ENCODE measurements at places on chromosomes 1 and 21.

- no peak for DNase-seq
These were observed 8.8 kb upstream of the FABP3 start for GRCh38 chr1:31381394-31382294.

GRCh38 chr21:42672699-42673458 is 19.5 kb downstream of the PDE9A start:
- DNase-seq = no peak

DNA sequence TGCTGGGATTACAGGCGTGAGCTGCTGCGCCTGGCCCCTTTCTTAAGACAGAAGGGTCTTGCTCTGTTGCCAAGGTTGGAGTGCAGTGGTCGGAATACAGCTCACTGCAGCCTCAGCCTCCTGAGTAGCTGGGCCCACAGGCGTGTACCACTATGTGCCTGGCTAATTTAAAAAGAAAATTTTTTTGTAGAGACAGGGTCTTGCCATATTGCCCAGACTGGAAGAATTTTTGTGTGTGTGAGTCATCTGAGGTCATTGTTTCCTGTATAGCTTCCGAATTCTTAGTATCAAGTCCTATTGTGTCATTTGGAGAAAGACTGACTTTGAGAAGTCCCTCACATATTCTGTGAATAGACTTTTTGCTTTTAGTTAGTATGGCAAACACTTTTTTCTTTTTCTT is 4.7 kb downstream of the SZRD1 start:
- peak; percentile 31 for DNase-seq

DNA sequence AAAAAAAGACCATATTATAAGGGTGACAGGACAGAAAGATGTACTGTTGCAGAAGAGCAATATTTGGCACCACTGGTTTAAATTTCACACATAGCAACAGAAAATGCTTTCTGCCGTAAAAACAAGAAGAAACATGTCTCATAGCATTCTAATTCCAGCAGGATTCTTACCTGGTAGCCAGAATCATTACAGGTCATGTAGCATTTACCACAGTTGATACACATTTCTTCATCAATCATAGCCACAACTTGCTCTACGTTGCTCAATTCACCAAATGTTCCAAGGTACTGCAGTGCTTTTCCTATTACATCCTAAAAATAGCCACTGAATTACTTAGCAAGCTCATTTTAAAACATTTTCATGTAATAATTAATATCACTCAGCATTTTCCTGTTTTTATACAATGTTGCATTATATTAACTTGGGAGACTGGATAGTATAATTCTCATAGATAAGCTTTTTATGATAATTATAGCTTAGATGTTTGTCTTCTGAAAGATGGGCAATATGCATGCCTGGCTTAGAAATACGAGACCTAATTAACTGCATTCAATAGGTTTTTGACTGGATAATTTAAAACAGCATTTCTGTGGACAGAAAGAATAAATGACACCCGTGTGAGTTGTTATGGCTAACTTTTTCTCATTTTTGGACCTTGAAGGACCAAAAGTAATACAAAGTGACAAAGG is 360.7 kb downstream of the PTBP2 start:
- no peak for DNase-seq

GRCh38 chr1:5891736-5892135 is 100.5 kb downstream of the NPHP4 start:
- DNase-seq = no peak

GRCh38 chr21:36162631-36163030 is 6.0 kb downstream of the DOP1B start:
- no peak for DNase-seq

DNA sequence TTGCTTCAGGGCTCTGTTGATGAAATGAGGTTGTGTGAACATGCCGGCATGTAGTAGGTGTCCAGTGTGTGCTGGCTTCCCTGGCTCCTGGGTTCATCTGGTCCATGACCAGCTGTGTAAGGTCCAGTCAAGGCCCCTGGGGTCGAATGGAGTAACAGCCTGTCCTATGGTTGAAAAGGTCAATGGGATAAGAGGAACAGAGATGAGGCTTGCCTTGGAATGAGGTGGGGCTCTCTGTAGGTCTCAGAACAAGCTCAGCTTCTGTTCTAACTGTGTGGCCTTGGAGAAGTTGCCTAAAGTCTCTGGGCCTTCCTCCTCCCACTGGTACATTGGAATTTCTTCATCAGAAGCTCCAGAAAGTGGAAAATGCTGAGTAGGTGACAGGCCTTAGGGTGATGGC is 26.6 kb downstream of the RPS6KA1 start:
- DNase-seq = no peak

DNA sequence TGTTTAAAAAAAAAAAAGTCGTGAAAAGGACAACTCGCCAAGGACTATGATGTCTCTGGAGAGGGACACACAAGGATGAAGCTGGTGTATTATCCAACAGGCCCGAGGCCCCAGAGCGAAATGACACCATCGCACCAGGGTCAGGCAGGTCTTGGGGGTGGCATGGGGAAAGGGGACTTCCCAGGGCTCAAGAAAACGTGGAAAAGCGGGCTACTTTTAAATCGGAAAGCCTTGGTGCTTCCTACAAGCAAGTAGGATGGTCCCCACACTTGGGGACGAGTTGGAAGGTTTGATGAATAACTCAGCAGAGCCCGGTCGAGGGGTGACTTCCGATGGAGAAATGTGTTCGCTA is 505 bp upstream of the GNPAT start:
- no peak for DNase-seq

GRCh38 chr1:1364266-1364665 is 5.9 kb upstream of the MXRA8 start:
- DNase-seq = no peak

- no peak for DNase-seq
These were observed 6.8 kb downstream of the RGS8 start for GRCh38 chr1:182677397-182678098.

GRCh38 chr1:178490136-178490535 is 6.6 kb downstream of the CLEC20A start:
- DNase-seq = no peak

- no peak for DNase-seq
These were observed 1.0 kb upstream of the MCOLN2 start for GRCh38 chr1:84997667-84998600.

- DNase-seq = no peak
These were observed 7.2 kb upstream of the WARS2 start for GRCh38 chr1:119147661-119148090.

DNA sequence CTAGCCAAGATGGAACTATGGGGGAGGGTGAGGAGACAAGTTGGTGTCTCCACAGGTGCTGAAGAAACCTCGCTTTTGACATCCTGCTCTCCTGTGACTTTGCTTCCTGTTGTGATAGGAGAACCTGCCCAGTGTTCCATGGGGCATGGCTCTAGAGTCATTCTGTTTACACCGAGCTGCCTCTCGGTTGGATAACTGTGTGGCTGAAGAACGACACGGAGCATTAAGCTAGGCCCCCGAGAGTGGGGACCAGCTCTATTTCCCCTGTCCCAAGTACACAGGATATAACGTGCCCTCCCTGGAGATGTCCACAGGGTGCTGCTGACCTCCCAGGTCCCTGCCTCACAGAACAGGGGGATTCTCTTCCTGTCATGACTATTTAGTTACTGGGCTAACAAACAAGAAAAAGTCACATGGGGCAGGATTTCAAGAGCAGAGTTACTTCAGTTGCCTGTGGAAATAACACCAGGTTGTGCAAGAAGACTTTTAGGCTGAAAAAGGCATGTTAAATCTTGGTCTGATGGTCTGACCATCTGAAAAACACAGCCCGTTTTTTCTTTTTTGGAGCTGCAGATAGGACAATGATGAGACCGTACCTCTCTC is 29.4 kb upstream of the PPP2R5A start:
- peak; percentile 24 for DNase-seq

DNA sequence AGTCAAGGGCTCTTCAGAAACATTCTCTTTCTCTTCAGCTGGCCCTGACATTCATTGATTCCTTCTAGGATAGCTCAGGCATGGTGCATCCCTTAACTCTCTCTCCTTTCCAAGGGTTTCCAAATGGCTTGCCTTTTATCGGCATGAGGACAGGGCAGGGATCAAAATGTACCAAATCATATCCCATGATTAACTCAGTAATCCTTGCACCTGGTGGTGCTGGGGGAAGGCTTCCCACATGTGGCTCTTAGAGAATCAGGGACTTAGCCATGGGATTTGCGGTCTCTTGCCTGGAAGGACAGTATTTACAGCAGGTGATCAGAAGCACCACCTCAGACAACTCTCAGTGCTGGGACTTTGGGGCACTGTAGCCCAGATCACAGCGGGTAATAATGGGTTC is 46.2 kb upstream of the EDEM3 start:
- no peak for DNase-seq

GRCh38 chr1:176174108-176174507 is 33.0 kb downstream of the COP1 start:
- no peak for DNase-seq

DNA sequence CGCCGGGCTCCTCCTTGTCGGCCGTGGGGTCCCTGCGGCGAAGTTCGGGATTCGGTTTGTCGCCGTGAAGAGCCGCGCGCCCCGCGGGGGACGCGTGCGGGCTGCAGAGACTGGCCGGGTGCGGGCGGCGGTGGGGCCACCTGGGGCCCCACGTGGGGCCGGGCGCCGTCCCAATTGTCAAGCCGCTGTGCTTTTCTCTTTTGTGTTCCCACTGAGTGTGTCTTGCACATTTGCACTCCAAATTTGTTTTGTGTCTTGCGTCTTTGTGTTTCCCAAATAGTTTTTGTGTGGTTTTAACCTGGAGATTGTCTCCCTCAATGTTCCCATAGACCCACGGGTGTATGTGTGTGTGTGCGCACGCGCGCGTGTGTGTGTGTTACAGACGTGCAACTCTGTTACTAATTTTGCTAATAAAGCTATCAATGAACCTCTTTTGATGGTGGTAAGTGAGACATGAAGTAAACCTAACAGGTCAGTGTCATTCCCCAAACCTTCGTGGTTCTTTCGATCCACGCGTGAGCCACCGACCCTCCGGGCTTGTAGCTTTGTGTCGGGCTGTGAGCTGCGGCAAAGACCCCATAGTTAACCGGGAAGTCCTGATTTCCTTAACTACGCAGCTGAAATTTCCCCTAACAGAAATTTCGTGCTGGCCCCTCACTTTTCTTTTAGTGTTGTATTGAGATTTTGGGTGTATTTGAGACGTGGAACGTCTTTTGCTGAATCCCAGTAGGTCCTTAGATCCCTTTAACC is 708 bp downstream of the PRDM2 start:
- DNase-seq = peak; percentile 46

- no peak for DNase-seq
These were observed 51.4 kb upstream of the COL6A2 start for GRCh38 chr21:46046471-46046870.

GRCh38 chr1:87331365-87332241 is 2.9 kb downstream of the LMO4 start:
- DNase-seq = peak; percentile 82

DNA sequence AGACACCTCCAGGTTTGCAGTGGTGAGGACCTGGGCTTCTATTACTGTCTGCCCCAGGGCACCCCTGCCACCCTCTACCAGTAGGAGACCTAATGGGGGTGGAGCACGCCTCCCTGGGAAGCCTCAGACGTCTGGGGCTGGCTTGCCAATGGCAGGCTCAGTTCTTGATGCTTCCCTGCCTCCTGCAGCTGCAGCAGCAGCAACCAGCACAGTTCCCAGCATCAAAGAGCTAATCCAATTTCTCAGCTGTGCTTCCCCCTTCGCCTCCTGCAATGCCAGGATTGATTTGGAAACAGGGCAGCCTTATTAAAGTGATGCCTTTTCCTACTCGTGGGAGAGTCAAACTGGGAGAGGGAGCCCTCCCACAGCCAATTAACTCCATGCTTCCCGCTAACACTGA is 8.2 kb downstream of the SYT2 start:
- DNase-seq = no peak

DNA sequence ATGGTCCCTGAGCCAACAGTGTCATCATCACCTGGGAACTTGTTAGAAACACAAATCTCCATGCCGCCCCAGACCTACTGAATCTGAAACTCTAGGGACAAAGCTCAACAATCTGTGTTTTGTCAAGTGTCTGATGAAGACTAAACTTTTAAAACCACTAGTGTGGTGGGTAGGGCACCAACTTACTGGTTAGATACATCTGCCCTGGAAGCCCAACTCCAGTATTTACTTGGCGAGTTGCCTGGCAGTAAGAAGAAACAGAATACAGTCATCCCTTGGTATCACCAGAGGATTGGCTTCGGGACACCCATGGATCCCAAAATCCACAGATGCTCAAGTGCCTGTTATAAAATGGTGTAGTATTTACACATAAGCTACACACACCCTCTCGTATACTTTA is 367.9 kb upstream of the DUSP10 start:
- DNase-seq = no peak

DNA sequence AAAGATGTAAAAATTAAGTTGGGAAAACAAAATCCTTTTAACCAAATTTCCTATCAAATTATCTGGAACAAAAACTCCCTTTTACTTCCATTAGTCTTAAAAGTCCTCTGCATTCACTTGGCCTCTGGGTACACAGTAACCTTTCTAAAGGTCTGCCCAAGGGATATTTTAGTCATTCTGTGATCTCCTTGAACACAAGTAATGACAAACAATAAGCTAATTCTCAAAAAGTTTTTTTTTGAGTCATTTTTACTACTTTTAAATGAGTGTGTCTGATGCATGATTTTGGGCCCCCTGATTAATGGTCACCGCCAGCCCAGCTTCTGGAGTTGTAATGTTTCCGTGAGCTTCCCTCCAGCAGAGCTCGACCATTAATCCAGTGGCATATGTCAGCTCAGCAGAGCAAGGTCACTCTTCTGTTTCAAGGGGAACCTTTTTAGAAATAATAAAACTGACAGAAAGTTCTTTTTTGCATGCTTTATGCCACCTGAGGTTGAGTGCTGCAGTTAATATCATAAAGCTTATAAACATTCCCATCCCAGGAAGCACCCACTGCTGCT is 14.3 kb downstream of the SAMSN1 start:
- no peak for DNase-seq

GRCh38 chr1:104648269-104648691 is 898.6 kb downstream of the AMY1C start:
- no peak for DNase-seq

DNA sequence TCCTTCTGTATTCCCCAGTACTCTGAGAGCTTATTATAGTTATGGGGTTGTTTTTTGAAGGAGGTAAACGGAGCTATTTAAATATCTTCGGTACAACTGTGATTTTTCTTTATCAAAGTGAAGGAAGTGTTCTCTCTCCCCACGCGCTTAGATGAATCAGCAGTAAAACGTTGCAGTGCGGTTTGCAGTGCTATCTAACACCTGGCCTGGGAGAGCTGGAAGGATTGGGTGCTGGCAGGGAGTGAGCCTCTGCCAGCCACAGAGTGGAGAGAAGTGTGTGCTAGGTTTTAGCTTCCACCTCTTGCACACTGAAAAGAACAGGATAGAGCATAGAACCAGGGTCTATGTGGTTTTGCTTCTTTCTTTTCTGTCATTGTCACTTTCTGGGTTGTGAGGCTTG is 165.9 kb downstream of the SDCCAG8 start:
- peak; percentile 72 for DNase-seq

DNA sequence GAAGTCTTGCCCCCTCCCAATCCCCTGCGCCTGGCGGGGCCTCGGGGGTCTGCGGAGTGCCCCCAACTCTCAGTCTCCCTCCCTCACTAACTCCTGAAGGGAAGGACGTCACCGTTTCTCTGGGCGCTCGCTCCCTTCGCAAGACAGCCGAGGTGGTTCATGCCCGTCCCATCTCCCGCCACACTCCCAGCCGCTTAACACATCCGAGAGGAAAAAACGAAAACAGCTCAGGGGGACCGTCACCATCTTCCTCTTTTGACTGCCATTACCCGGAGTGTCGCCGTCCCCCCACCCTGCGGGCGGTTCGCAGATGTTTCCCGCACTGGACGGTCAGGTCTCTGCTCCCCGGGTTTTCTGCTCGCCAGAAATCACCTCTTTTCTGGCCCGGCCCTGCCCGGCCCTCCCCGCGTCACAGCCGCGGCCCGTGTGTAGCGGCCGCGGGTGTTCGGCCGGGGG is 532 bp downstream of the ERO1B start:
- DNase-seq = peak; percentile 37

- no peak for DNase-seq
These were observed 35.7 kb downstream of the TNFRSF8 start for GRCh38 chr1:12098786-12099185.
